ENCODE measurements at places on chromosomes 12 and 14. TPM values are rescaled to one million over a fixed set of nuclear protein-coding genes. Genes with fewer than 3 reads are reported as not detected.

ESRRB gene
- 0.32 TPM for total RNA-seq

CLEC9A gene
- not detected for total RNA-seq

SYCP3 gene
- 0.93 TPM for total RNA-seq

RASAL1 gene
- total RNA-seq = not detected

P2RX7 gene
- 12.0 TPM for total RNA-seq

NEK9 gene
- 81.3 TPM for total RNA-seq

TAS2R8 gene
- not detected for total RNA-seq

SLC2A14 gene
- total RNA-seq = not detected

PTGER2 gene
- total RNA-seq = 140 TPM

NEUROD4 gene
- not detected for total RNA-seq

CCDC177 gene
- total RNA-seq = not detected

SPIC gene
- not detected for total RNA-seq

TBX3 gene
- total RNA-seq = not detected

KRT75 gene
- total RNA-seq = not detected

POTEG gene
- total RNA-seq = not detected

PRICKLE1 gene
- 0.15 TPM for total RNA-seq

ASCL1 gene
- not detected for total RNA-seq

RPL10L gene
- not detected for total RNA-seq

Measured in T-helper 1 cell treated with Interleukin-12 subunit alpha and Interleukin-12 subunit beta and Interleukin-4 antibody, amounts not matched to agents 30 ng/mL and 1 ng/mL, for 36 hours (primary cell).